ENCODE measurements at places on chromosomes 5 and 9.

DNA sequence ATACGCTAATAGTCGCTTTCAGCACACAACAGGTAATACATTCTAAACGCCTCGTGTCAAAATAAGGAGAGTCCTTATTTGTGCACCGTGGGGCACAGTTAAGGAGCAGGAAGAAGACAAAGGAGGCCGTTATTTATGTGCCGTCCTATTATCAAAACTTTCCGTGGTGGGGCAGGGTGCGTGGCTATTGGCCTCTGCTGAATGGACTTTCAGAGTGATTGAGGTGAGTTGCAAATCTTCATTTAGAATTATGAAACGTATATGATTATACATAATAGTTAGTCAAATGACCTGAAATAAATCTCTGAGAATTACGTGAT lies 833 bp downstream of the C5orf24 start:
- DNase-seq = peak; percentile 27

DNA sequence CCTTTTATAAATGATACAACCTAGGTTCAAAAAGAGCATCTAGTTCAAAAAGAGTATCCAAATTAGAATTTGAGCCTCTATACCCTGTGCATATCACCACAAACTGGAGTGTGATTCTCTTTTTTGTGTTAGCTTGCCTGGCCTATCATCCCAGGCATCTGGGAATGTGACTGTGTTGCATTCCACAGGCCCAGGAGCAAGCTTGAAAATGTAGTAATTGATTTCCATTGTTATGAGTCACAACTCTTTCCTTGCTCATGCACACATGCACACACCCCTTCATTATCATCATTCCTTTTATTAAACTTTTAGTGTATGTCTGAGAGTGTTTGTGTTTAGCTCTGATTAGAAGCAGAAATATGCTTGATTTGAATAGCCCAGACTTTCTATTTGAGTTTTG lies 75.2 kb downstream of the FCHO2 start:
- no peak for DNase-seq

- DNase-seq = no peak
Measured at GRCh38 chr9:114388764-114389375, 1.1 kb upstream of the AKNA start.

- DNase-seq = no peak
Measured at GRCh38 chr9:76215066-76215465, 179.2 kb downstream of the RFK start.

DNA sequence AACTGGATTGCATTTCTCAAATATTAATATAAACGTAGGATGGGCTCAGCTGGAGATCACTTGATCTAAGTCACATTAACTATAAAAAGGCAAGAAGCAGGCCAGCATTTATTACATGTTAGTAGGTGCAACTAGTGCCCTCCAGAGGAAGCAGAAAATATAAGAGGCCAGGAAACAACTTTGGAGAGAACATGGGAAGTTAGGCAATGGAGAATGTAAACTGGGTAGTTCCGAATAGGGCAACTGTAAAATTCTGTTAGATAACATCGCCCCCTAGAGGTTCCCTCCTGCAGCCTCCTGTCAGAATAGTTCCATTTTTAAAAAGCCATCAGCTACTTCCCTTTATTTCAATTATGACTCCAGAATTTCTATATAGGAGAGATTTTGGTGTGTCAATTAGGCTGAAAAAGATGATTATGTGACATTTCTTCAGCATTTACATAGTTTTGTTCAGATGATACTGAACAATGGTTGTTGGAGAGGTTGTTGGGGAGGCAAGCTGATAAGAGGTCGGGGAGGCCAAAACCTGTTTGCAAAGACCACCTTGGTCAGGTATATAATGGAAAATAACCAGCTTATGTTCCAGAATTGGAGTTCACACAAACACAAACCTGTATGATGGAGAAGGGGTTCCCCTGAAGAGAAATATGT lies 22.4 kb downstream of the CCL28 start:
- DNase-seq = peak; percentile 66

- DNase-seq = no peak
Measured at GRCh38 chr5:88661806-88662207, 221.2 kb downstream of the MEF2C start.
